ENCODE measurements at places on chromosomes 5 and 9. TPM values are rescaled to one million over a fixed set of nuclear protein-coding genes. Genes with fewer than 3 reads are reported as not detected.

FAM114A2 gene
- total RNA-seq: 36.3 TPM

GRCh38 chr5:147200004-147200403 lies 34.8 kb upstream of the STK32A start:
- DNase-seq: no peak

- DNase-seq: no peak
These were observed 220.2 kb upstream of the DMRT1 start for GRCh38 chr9:621201-621855.

DNA sequence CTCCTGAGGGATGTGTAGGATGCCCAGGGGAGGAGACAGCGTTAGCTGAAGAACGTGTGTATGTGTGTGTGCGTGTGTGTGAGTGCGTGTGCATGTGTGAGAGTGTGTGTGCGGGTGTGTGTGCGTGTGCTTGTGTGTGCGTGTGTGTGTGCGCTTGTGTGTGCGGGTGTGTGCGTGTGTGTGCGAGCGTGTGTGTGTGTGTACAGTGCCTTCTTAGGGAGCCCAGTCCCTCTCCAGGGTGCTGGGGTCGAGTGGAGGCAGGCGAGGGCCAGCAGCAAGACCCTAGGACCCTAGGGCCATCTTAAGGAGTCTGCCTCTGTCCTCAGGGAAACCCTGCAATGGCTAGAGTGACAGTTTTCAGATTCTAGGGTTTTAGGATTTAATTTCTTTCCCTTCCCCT lies 26.0 kb upstream of the STXBP1 start:
- DNase-seq: no peak

DNA sequence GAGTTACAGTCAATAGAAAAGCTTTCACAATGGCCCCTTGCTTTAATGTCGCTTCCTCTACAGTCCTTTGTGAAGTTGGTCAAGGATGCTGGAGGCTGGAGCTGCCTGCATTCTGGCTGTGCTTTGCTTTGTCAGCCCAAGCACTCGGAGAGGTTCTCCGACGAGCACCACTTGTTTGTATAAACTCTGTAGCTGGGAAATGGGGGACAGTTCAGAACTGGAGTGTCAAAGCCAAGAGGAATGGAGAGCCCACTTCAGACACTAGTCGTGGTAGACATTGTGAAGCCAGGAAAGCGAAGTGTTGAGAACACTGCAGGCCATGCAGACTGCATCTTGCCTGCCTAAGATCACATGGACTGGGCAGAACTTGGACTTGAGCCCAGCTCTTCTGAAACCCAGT lies 330.3 kb downstream of the GADD45G start:
- DNase-seq: no peak

DNA sequence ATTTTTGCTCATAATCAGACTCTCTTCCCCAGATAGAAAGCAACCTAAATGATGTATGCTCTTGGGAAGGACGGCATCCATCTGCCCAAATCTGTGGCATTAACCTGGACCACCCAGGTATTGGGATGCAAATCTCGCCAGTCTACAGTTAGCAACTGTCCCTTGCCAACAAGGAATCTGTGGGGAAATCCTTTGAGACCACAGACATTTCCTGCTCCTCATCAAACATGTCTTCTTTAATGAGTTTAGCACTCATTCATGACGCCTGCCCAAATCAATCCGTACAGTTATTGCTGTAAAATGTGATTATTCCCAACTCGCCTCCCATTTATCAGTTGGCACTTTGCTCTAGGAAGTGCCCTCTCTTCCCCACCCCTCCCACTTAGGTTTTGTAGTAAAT lies 7.8 kb downstream of the ROR2 start:
- no peak for DNase-seq

DNA sequence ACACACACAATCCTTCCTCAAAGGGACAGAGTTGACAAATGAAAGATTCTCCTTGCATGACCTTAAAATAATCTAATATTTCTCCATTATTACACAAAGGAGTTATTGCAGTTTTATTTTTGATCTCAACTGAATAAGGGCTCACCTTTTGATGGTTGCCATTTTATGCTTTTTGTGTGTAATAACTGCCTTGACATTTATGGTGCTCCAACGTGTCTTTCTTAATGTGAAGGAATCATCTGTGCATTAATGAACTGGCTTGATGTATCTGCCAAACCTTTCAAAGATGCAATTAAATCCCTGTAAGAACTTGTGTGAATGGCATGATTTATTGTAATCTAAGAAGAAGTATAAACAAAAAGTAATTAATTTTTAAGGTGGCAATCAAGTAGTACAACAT lies 1519.8 kb upstream of the CDH9 start:
- DNase-seq: no peak

DNA sequence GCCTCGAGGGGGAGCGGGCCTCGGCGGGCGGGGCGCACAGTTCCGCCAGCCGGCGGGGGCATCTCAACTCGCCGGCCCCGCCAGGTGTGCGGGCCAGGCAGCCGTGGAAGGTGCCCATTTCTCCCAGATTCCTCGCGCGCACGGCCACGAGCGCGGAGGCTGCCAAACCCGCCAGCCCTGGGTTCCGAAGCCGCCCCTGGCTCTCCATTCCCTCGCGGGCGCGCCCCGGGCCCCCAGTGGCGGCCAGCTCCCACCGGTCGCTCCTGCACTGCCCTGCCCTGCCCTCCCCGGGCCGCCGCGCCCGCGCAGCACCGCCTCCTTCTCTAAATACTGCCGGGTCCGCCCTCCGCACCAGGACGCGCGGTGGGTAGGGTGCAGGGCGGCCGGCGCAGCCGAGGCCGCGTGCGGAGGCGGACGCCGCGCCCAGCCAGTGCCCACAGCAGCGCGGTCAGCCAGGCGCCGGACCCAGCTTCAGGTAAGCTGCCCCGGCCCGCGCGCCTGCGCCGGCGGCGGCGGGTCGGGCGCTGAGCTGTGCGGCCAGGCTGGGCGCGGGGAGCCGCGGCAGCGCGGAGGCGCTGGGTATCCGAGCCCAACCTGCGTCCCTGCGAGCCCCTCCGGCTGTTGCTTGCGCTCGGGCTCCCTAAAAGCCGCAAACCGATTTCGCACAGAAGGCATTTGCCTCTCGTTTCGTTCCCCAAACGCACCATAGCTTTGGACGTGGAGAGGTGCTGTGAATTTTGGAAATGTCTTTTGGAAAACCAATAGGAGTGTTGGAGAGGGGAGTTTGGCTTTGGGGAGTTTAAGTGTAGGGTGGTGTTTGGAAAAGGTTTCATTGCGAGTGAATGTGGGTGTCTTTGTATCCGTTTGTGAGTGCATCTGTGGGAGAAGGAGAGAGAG lies at the start of gene TMEM171:
Gene TMEM171, plus strand, starts transcription at position 354 of the 897 bp plus-strand sequence. CDS start 2,799 bp downstream, outside the sequence.
- DNase-seq: peak; percentile 42

GRCh38 chr9:127525401-127526188 lies 74.3 kb downstream of the LRSAM1 start:
- DNase-seq: no peak

Data from left ventricle myocardium superior (tissue), 1 donor.